ENCODE measurements at places on chromosomes 13 and 19. TPM values are rescaled to one million over a fixed set of nuclear protein-coding genes. Genes with fewer than 3 reads are reported as not detected.

- DNase-seq = no peak
These were observed 34.4 kb upstream of the ZNF562 start for GRCh38 chr19:9709305-9709704.

DNA sequence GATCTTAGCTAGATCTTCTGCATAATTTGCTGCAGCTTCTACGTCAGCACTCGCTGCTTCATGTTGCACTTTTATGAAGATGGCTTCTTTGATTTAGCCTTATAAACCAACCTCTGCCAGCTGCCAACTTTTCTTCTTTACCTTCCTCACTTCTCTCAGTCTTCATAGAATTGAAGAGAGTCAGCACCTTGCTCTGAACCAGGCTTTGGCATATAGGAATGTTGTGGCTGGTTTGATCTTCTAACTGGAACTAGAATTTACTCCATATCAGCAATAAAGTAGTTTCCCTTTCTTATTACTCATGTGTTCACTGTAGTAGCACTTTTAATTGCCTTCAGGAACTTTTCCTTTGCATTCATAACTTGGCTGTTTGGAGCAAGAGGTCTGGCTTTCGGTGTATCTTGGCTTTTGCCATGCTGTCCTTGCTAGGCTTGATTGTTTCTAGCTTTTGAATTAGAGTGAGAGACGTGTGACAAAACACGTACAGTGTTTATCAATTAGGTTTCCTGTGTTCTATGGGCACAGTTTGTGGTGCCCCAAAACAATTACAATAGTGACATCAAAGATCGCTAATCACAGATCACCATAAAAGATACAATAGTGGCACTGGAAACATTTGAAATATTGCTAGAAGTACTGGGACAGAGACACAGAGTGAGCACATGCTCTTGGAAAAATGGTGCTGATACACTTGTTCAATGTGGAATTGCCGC, 50.7 kb downstream of the NDFIP2 start:
- no peak for DNase-seq

The GALP gene
- total RNA-seq = not detected

DNA sequence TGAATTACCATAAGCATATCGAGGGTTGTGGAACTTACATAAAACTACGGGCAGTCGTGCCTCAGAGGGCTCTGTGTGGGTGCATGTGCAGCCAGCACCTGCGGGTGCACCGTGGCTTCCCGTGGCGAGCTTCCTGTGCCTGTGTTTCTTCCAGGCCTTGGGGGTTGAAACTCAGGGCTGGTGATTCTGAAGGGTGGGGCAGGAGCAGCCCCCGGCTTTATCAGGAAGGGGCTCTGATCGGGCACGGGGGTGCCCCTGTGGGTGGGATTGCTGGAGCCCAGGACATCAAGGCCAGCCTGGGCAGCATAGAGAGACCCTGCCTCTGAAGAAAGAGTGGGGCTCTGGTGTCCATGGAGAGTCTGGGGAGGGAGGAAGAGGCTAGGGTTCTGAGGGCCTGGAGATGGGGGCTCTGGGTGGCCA, 11.1 kb downstream of the ATP4B start:
- DNase-seq = no peak

DNA sequence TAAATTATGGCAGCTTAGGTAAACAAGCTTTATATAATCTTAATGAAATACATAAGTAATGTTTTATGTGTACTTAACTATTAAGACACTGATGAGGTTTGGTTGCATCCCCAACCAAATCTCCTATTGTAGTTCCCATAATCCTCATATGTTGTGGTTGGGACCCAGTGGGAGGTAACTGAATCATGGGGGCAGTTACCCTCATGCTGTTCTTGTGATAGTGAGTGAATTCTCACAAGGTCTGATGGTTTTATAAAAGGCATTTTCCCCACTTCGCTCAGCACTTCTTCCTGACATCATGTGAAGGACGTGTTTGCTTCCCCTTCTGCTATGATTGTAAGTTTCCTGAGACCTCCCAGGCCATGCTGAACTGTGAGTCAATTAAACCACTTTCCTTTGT, 212.7 kb downstream of the DIAPH3 start:
- DNase-seq = no peak

The METTL21C gene
- 0.17 TPM for total RNA-seq

DNA sequence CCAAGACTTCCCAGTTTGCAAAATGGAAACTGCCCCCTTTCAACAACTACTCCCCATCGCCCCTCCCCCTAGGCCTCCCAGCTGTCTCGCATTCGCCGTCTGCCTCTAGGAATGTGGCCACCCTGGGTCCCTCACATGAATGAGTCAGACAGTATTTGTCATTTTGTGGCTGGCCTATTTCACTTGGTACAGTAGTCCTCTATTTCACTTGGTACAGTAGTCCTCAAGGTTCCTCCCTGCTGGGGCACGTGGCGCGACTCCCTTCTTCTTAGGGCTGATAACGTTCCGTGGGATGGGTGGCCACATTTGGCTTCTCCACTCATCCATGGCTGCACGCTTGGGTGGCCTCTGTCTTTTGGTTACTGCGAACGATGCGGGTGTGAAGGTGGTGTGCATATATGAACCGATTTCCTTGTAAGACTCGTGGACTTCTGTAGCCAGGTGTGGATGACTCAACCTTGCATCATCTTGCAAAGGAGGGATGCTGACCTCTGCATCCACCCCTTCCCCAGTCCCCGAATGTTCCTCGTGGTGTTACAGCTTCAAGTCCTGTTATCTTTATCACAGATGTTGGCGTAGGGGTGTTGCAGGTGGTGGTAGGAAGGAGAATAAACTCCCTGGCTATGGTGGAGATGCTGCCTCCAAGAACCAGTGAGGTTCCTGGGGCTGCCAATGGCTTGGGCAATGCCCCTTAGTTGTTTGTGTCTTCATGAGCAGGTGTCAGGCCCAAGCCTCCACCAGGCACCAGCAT, 112.1 kb upstream of the SOX1 start:
- DNase-seq = no peak

GRCh38 chr13:79519255-79519654, 38.3 kb downstream of the NDFIP2 start:
- DNase-seq = peak; percentile 68

- DNase-seq = no peak
These were observed 10.9 kb downstream of the PRAM1 start for GRCh38 chr19:8491574-8491973.

GRCh38 chr19:15672580-15673175, at the start of gene CYP4F12:
Gene CYP4F12 (plus strand): TSS chr19:15673087. CDS start chr19:15673530, 443 bp downstream.
- DNase-seq = peak; percentile 12

The BRME1 gene
- total RNA-seq = 0.83 TPM

The CD209 gene
- not detected for total RNA-seq

DNA sequence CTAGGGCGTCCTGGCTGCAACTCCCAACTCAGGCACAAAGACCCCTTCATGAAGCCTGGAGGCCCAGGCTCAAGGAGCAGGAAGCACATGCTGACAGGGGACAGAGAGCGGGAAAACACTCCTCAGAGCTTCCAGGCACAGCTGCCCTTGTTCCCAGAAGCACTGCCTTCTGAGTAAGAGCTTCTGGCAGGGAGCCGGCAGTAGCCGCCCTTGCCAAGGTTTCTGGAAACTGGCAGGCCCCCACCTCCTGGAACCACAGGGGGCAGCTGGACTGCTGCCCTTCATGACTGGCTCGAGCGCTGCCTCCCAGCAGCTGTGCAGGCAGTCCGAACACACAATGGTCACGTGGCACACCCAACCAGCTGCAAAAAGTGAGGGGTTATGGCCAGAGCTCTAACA, 33.6 kb upstream of the EPHX3 start:
- peak; percentile 96 for DNase-seq

The ZNF93 gene
- 3.8 TPM for total RNA-seq

The FBXL12 gene
- 23.1 TPM for total RNA-seq

The RNF17 gene
- not detected for total RNA-seq

- DNase-seq = no peak
These were observed 51.5 kb downstream of the ATP7B start for GRCh38 chr13:51959773-51960172.

DNA sequence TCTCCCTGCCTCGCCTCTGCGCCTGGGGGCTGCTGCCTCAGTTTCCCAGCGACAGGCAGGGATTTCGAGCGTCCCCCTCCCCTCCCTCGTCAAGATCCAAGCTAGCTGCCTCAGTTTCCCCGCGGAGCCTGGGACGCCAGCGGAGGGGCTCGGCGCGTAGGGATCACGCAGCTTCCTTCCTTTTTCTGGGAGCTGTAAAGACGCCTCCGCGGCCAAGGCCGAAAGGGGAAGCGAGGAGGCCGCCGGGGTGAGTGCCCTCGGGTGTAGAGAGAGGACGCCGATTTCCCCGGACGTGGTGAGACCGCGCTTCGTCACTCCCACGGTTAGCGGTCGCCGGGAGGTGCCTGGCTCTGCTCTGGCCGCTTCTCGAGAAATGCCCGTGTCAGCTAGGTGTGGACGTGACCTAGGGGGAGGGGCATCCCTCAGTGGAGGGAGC, 722 bp upstream of the ICAM1 start:
- DNase-seq = no peak

DNA sequence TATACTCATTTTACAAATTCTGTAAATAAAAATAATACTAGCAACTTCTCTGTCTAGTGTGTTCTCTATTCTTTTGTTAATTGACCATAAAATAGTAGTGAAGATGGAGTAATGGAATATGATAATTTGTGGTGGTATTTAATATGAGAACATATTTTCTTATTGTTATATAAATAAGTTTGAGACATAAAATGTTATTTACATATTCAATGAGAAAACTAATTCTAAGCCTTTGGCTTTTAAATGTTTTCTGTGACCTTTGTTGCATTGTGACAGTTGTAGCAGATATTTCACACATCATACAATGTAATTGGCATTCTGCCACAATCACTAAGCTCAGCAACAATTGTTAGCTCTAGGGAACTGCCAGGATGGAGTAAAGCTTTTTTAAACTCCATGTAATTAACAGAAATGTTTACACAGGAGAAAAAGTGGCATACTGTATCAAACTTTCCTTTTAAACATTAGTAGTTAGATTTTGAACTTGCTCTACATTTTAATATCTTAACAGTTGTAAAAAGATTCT, 562.1 kb upstream of the PCDH9 start:
- DNase-seq = peak; percentile 4

DNA sequence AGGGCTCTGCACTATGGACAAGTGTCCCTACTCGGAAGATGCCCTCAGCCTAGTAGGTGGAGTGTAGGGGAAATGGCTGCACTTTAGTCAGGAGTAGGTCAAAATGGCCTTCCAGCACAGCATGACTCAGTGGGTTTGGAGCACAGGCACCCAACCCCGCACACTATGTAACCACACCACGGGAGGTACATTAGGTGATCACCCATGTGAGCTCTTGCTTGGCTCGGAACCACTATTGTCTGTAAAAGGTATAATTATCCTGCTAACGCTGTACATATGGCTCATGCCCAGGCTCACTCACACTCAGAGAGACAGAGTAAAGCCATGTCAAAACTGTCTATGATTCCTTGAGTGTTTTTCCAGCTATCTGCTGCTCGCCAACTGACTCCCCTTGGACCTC, 156.9 kb upstream of the DACH1 start:
- no peak for DNase-seq

The FPR1 gene
- total RNA-seq = not detected

The TARM1 gene
- total RNA-seq = not detected

The SIGLEC10 gene
- total RNA-seq = not detected

The KIR2DL1 gene
- not detected for total RNA-seq

GRCh38 chr19:9507285-9507684, 8.9 kb upstream of the ZNF560 start:
- no peak for DNase-seq

DNA sequence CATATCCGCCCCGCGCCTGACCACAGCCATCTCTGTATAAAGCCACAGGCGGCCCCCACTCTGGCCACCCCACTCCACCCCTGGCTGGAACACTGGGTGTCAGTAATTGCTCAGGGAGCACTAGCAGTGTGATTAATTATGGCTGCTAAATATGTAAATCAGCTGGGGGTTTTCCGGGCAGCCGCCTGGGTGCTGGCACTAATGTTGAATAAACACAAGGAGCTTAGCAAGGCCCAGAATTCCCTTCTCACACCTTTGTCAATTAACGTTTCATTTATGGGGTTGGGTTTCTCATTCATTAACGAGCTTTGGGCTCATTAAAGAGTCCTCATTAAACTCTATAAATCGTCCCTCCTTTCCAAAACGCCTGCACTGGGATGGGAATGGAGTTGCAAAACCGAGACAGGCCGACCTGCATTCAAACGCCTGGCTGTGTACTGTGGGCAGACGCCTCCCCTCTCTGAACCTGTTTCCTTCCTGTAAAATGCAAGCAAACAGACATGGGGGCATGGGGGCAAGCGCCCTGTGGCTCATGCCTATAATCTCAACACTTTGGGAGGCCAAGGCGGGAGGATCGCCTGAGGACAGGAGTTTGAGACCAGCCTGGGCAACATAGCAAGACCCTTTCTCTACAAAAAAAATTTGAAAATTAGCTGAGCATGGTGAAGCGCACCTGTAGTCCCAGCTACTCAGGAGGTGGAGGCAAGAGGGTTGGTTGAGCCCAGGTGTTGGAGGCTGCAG, 17.7 kb upstream of the OLFM2 start:
- DNase-seq = no peak

DNA sequence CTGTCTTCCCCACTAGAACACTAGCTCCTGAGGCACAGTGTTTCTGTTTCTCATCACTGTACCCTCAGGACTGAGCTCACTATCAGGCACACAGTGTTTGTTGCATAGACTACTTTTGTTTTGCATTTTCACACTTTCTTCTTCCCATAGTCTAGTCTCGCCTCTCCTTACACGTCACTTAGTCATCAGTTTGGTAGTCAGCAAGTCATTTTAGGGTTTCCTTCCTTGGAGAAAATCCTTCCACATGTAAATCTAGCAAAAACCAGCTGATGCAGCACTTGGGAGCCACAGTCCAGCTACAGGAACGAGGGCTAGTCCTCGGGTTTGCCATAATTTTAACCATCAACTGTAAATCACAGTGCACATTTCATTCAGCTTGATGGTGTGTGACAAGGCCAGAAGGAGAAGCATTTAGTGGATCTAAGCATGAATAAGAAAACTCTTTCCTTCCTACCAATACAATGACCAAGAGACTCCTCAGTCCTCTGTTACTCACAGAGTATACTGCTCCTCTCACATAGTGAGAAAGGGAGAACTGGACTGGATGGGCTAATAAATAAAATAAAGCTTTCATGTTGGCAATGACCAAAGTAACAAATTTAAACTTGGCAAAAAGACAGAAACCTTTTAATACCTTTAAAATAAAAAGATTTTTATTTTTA, 221.0 kb downstream of the KLF12 start:
- peak; percentile 79 for DNase-seq

The ZNF575 gene
- total RNA-seq = 0.26 TPM

GRCh38 chr19:41297628-41298347, 12.2 kb upstream of the CCDC97 start:
- no peak for DNase-seq

The TMEM86B gene
- total RNA-seq = 1.3 TPM

DNA sequence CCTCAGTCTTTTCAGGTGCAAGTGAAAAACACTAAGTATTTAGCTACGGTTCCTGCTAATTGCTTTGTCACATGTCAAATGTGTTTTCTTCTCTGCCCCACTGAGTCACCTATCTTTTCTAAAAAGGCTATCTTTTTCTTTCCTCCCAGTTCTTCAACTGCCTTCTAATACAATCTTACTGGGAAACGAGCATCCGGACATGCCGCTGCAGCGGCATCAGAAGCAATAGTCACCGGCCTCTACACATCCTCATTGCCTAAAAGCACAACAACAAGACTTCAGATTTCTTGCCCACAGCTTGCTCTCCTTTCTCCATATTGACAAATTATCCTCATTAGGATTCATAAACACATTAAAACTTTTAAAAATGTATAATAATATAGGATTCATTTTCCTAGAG, 1.2 kb downstream of the PCDH9 start:
- peak; percentile 32 for DNase-seq

- no peak for DNase-seq
These were observed 14.9 kb upstream of the RNF113B start for GRCh38 chr13:98192008-98192407.

GRCh38 chr19:16168465-16169081, 4.8 kb downstream of the CIB3 start:
- no peak for DNase-seq

The FXYD1 gene
- total RNA-seq = 4.5 TPM
